ENCODE measurements at places on chromosomes 3 and 15.
A peak's percentile ranks its signal among the peaks of the same experiment; 100 is the strongest.

DNA sequence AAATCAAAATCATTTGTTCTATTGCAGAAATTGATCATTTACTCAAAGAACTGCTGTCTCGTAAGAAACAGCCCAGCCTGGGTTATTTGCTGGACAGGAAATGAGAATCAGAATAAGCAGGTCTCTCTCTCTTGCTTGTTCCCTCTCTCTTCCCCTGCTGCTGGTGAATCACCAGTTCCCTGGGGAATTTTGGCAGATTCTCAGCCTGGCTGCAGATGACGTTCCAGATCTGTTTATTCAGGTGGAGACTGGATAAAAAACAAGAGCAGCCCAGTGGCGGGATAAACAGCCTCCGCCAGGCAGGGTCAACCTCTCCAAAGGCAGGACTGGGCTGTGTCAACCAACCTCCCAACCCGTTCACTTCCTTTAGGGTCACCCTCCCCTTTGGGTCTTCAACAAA, 72.1 kb downstream of the LRIG1 start:
- no peak for DNase-seq

DNA sequence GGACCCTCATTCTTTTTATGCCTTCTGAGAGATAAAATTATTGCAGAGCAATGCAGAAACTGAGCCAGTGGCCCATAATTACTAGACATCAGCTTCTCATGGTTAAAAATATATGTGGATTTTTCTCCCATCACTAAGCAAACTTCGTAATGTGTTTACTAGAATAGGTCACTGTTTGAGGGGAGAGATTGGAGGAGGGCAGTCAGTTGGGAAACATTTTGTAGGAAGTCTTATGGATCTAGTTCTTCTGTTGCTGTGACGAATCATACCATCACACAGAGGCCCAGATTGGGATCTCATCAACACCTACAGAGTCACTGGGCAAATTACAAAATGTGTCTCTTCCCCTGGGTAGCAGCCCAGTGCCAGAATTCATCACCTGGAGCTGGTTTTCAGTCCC, 81.4 kb downstream of the PDE8A start:
- no peak for DNase-seq

- DNase-seq, result peak; percentile 18
Measured at GRCh38 chr3:112074616-112075497, 11.3 kb upstream of the C3orf52 start.

DNA sequence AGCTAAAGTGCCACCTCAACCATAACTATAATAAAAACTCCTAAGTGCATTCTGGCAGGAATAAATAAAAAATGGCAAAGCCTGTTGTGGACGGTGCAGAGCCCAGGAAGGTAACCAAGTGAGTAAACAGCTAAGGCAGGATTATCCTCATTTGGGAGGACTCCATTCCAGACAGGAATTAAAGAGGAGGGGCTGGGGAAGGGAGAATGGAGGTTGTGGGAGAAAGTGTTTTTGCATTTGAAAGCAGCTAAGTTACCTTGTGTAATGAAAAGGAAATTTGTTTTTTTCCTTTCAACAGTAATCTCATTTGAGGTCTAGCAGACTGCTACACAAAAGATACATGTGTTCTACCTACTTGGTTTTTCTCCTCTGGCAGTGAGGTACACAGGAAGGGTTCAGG, 248.5 kb downstream of the TIGIT start:
- no peak for DNase-seq

DNA sequence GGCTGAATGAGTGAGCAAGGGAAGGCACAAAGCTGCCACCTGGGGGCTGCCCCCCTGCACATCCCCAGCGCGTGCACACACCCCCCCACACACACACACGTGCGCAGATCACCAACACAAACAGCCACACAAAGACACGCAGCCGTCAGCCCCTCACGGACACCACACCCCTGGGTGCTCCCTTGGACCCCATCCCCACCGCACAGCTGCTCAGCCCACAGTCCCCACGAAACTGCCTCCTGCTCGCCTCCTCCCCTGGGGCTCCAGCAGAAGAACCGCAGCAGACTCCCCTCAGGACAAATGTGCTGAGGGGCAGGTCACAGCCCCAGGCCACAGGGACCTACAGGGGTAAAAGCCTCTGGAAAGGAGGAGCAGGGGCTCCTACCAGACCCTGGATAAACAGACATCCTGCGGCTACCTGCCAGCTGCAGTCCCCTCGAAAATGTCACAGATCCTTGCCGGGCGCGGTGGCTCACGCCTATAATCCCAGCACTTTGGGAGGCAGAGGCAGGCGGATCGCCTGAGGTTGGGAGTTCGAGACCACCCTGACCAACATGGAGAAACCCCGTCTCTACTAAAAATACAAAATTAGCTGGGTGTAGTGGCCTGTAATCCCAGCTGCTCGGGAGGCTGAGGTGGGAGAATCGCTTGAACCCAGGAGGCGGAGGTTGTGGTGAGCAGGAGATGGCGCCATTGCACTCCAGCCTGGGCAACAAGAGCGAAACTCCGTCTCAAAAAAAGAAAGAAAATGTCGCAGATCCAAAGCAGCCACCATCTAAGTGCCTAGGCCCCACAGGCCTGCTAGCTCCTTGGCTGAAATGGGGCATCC, 6.5 kb downstream of the TWF2 start:
- no peak for DNase-seq
